ENCODE measurements at places on chromosomes 6 and 20.

DNA sequence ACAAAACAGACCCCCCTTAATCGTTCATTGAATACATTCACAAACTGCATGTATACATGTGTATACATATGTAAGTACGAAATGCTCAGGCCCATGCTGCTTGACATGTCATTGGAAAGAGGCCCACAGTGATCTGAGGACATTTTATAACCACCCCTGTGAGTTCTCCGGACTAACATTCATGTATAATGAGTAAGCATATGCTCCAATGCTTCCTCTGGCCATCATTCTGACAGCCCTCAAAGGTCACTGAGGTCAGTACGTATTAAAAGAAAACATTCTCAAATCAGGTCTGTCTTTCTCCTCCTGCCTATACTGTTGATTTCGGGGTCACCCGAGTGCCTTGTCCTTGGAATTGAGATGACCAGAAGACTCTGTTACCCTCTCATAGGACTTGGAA lies 54.9 kb downstream of the TENT5A start:
- DNase-seq = no peak

- DNase-seq = no peak
These were observed 35.4 kb upstream of the VSTM2L start for GRCh38 chr20:37867289-37868195.

DNA sequence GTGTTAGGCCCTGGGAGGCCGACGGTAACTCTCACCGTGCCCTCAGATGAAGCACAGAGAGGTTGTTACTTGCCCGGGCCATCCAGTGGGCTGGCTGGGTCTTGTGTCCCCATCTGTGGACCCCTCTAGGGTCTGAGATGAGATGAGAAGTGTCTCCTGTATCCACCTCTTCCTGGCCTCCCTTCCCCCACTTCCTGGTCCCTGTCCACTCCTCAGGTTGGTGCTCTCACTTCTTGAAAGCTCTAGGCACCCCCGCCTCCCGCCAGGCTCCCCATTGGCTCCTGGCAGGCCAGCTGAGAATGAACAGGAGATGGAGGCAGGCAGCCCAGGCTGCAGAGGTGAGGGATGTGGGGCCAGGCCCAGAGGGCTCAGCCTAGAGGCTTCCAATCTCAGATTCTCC lies 1.5 kb downstream of the MMP24OS start:
- no peak for DNase-seq

DNA sequence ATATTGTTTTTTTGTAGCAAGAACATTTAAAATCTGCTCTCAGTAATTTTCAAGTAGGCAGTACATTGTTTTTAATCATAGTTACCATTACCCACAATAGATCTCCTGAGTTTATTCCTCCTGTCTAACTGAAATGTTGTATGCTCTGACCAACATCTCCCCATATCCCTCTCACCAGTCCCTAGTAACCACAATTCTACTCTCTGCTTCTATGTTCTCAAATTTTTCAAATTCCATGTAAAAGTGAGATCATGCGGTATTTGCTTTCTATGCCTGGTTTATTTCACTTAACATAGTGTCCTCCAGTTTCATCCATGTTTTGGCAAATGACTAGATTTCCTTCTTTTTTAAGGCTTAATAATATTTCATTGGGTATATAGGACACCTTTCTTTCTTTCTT lies 300.5 kb downstream of the KCNQ5 start:
- no peak for DNase-seq

- no peak for DNase-seq
These were observed 21.7 kb downstream of the KIZ start for GRCh38 chr20:21147593-21147992.

DNA sequence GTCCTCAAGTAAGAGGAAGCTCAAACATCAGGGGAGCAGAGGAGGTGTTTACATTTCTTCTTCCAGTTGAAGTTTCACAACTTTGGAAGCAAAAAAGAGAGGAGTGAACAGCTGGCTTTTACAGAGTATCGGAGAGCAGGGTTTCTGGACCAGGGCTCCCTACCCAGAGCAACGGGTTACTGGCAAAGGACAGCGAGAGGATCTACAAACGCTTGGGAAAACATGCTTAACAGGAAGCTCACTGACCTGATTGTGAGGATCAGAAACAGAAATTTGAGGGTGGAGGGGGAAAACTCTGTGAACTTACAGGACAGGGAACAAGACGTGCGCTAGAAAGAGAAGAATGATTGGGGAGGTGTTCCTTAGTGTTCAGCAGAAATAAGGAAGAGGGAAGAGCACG lies 85.7 kb upstream of the TAB2 start:
- DNase-seq = no peak

DNA sequence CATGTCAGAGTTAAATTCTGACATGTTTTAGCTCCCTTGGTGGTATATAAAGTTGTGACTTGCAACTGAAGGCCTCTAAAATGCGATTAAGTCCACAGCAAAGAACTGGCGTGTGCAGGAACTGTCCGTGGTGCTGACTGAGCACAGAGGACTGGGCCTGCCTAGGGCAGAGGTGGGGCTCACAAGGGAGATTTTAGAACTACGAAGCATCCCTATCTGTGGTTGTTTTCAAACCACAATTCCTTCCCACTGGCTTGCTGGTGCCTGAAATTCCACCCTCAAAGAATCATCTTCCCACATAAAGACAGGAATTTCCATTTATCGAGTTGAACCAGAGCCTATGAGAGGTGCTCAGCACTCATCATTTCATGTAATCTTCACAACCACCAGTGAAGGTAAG lies 30.1 kb downstream of the RIMS4 start:
- no peak for DNase-seq

DNA sequence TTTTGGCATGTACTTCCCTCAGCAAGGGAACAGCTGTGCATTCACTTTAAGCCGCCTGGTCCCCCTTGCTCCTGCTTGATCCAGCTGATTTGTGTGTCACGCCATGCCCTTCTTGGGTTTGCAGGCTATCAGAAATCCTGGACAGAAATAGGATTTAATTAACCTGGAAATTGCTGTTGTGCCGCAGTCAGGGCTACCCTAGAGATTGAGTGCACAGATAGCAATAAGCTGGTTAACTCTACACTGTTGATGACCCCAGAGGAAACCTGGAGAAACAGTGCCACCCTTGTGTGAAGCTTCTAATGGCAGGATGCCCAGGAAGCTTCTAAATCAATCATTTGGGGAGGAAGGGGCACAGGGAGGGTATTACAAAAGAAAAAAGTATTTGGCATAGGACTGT lies 199.0 kb downstream of the JARID2 start:
- DNase-seq = no peak

DNA sequence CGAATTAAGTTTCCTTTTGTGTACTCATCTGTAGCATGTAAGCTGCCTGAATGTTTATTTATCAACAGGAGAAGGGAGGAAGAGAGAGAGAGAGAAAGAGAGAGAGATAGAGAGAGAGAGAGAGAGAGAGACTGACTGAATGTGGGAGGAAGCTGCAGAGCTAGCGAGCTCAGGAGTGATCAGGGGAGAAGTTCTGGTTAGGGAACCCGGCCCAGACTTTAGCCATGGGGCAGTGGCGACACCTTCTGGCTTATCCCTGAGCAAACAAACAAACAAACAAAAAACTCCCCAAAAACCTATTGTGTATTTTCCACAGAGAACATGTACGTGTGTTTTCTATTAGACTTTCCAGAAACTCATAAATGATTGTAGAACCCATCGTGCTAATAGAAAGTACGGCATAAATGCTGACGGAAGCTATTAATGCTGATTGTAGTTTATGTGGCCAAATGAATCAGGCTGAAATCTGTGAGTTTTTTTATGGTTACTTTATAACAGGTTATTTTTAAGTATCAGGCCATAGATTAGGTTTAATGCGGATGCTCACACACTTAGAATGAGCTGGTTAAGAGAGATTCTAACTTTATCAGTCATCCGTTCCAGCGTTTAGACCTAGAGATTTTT lies 92.8 kb downstream of the CLIC5 start:
- no peak for DNase-seq

DNA sequence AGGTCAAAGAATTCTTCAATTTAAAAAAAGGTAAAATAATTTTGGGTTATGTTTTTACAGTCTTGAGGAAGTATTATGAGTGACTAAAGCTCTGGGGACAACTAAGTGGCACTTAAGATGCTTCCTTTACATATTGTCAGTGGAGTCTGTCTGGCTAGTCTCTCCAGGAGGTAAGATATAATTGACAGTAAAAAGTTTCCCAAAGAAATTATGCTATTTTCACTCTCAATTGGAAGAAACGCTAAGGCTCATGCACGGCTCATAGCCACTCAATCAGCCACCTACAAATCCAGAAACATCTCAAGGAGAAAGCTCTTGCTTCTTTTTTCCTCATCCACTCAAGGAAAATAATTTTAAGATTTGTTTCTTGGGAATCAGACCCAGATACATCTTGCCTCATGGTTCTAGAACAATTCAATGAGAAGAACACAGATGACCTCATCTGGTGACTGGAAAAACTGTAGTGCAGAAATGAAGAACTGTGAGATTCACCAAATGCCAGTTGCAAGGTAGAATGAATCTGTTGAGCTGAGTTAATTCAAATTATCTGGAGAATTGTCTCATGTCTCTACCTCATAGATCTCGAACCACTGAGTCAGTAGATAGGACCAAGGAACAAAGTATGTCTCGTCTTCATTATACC lies 252.9 kb downstream of the TPBG start:
- DNase-seq = no peak

GRCh38 chr20:31566658-31567379 lies 38.3 kb upstream of the ID1 start:
- no peak for DNase-seq

DNA sequence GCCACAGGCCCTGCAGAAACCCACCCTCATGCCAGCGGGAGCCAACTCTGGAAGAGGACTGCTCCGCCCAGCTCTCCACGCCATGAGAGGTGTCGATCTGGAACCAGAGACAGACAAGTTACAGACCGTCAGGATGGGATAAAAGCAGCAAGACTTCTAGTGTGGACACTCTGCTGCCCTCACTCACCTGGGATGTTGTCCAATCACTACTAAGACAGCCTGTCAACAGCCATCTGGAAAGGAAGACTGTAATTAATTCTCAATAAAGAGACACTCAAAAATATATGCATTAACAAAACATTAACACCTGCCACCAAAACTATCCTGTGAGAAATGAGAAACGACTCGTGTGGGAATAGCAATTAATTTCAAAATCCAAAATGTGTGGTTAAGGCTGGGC lies 28.3 kb downstream of the SLC2A4RG start:
- no peak for DNase-seq

- DNase-seq = no peak
These were observed 601.5 kb upstream of the NRSN1 start for GRCh38 chr6:23524548-23524947.

DNA sequence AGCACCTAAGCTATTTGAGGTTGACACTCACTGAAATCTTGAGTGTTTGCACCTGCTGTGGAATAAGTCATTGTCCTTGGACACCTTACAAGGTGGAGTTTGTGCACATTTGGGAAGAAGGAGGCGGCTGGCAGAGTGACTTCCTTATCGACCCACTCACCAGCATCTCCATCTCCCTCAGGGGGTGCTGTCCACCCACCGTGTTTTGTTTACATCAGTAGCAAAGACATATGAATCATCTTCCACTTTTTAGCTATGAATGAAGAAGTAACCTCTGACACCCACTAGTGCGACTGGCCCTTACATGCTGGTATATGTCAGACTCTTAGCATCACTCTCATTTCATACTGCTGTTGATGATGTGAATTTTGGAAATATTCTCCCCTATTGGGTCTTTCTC lies 119.5 kb upstream of the SGK1 start:
- DNase-seq = no peak

DNA sequence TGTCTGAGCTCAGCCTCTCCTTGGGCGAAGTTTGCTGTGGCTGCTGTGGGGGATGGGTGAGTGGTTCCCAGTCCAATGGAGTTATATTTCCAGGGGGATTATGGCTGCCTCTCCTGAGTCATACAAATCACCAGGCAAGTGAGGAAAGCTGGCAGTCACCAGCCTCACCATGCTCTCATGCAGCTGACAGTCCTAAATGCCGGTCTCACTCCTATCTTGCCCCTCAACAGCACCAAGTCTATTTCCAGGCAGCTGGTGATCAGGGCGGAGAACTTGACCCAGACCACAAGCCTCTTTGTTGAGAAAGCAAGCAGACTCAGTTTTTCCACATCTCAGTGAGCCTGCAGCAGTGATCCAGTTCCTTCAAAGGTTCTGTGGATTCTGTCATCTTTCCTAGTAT lies 98.9 kb downstream of the TBC1D32 start:
- DNase-seq = no peak

- no peak for DNase-seq
These were observed 27.7 kb downstream of the AKIRIN2 start for GRCh38 chr6:87674290-87674689.

DNA sequence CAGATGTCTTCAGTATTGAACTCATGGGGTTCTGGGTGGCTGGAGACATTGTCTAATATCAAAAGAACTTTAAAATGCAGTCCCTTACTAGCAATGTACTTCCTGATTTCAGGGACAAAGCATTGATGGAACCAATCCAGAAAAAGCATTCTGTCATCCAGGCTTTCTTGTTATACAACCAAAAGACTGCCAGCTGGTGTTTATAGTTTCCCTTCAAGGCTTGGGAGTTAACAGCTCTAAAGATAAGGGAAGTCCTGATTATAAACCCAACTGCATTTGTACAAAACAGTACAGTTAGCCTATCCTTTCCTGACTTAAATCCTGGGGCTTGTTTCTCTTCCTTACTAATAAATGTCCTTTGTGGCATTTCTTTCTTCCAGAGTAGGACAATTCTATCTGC lies 160.0 kb downstream of the COL21A1 start:
- no peak for DNase-seq

DNA sequence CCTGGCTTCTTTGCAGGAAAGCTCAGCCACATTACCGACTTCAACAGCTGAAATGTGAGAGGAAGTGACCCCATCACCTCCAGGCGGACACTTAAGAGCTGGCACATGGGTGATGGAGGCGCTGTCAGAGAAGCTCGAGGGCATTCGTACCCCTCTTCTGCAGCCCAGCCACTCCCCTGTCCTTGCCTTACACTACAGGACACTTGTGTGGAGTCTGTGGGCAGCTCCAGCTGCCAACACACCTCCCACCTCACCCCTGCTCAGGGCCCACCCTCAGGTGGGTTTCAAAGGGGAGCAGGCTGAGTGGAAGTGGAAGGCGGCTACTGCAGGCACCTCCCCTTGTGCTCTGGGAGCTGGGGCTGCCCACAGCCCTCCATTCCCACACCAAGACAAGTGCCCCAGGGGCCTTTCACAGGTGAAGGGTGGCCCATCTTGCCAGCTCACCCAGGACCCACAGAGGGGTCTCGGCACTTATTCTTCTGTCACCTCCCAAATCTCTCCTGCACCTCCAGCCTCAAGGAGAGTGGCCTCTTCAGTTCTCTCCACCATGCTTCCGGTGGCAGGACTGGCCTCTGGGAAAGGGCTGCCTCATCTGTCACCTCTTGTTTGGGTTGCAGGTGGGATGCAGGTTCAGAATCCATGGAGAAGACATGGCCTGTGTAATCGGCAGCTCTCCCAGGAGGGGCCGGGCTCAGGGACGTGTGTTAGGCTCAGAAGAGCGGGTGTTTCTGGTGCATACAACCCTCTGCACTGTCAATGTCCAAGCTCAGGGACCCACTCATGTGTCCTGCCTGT lies 49.8 kb downstream of the IRF4 start:
- no peak for DNase-seq
